Astrocyte of the cerebellum (primary cell): ENCODE measurements at places on chromosomes 1 and 21.

- DNase-seq = no peak
Observed at GRCh38 chr1:174142836-174143235, 16.5 kb upstream of the RABGAP1L start.

DNA sequence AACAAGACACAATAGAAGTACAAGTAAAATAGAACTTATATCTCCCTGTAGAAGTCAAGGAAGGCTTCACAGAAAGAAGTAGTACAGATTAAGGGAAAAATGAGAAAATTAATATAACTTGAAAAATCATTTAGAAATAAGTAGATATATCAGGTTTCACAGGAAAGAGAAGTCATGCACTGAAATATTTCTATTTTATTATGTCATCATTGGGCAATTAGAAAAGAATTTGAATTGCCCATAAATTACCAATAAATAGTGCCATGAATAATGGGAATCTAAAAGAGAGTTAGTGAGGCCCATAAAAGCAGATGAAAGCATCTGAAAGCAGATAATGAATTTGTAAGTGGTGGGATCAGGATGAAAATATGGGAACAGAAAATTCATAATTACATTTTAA, 1597.8 kb downstream of the PLA2G4A start:
- no peak for DNase-seq

DNA sequence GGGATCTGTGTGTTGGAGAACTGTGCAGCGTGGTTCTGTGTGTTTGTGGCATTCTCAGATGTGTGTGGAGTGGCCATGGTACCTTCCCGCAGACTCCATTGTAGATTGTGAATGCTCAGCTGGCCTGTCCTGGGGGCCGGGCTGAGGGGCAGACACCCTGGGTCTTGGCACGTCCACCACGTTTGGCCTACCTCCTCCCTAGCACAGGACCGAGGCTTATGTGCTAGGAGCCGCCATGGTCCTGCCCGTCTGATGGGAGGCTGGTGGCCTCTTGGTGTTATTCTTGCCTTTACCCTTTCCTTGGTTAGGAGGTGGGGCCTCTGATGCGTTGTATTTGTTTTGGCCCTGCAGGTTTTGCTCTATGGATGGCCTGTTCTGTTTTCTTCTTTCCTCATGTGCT, 25.1 kb downstream of the SNAP47 start:
- no peak for DNase-seq

DNA sequence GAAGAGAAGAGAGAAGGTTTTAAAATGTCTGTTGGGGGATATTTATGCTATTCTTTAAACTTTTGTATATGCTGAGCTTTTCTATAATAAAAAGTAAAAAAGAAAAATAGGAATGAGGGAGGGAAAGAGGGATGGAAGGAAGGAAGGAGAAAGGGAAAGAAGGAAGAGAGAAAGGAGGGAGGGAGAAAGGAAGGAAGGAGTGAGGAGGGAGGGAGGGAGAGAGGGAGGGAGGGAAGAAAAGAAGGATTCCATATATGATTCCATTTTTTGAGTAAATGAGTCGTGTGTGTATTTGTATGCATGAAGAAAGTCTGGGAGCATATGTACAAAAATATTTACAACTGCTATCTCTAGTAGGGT, 120.9 kb upstream of the ZBTB40 start:
- no peak for DNase-seq

DNA sequence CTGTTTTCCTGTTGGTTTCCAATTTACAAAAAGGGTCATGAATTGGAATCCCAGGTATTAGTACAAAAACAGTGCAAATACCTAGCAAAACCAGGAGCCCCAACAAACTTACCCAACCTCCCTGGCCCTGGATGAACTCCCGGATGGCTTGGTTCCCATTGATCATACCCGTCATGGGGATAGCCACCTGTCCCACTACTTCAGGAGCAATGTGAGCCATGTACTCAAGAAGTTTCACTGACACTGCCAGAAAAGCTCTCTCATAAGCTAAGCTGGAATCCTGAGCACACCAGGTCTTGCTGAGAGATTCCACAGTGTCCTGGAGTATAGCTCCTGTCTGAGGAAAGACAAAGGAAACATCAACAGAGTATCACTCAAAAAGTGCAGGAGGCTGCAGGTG, 5.7 kb downstream of the BCL2L15 start:
- DNase-seq = no peak

DNA sequence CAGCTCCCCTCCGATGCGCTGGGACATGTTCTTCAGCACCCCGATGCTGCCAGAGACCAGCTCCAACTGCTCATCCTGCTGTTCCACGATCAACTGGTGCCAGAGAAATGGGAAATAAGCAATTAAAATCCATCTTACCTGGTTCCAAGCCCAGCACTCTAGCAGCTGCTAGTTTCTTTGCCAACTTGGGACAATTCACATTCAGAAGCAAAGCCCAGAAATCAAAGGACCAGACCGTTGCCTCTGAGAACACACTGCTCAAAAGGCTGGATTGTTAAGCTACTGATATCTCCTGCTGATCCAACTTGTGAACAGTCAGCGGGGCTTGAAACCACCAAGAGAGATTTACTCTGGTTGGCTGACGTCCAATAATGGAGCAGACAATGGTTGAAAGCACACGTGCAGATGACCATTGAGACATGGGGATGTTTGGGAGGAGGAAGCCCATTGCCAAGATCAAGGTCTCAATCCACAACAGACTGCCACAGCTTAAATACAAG, 34.4 kb downstream of the STX6 start:
- peak; percentile 53 for DNase-seq

GRCh38 chr1:41404308-41404761, 43.1 kb downstream of the FOXO6 start:
- DNase-seq = no peak

GRCh38 chr1:74245168-74245772, 10.1 kb downstream of the TNNI3K start:
- peak; percentile 11 for DNase-seq

DNA sequence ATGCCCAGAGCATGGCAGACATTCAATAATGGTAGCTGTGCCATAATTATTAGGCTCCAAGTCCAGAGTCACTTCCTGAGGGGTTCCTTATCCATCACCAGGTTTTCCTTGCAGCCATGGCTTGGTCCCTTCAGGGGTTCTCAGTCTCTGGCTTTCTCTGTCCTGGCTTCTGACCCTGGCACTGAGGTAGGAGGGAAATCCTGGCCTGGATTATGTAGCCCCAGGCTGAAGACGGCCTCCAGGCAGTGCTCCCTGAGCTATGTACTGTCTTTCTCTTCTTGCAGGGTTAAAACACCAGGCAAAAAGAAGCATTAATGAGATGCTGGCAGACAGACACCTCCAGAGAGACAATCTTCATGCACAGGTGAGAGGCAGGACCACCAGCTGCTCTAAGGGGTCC, 9.5 kb upstream of the PADI3 start:
- peak; percentile 95 for DNase-seq
